ENCODE measurements at places on chromosomes 16 and 17.

DNA sequence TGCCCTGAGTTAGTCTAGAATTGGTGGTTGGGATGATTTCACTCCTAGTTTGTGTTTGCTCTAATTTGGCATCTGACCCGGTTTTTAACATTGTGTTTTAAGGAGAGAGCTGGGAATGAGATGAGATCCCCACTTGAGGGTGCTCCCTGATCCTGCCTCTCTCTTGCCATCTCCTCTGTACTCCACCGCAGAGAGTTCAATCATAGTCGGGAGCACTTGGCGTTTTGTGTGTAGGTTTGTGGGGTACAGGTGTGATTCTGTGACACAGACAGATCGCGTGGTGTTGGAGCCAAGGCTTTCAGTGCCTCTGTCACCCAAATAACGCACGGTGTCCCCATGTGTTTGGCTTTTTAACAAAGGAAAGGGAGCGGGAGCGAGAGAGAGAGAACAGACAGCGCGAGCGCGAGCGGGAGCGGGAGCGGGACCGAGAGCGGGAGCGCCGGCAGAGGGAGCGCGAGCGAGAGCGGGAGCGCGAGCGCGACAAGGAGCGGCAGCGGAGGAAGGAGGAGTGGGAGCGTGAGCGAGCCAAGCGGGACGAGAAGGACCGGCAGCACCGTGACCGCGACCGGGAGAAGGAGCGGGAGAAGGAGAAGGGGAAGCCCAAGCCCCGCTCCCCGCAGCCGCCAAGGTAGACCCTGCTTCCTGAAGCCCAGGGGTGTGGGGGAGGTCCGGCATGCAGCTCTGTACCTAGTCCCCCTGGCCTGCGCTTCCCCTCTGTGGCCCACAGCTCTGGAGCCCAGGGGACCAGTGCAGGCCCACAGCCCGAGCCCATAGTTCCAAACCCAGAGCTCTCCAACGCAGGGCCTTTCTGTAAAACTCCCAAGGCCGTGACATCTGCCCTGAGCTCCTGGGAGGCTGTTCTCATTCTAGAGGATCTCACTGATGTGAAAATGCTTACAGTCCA is 27.2 kb upstream of the IL17C start:
- no peak for DNase-seq

DNA sequence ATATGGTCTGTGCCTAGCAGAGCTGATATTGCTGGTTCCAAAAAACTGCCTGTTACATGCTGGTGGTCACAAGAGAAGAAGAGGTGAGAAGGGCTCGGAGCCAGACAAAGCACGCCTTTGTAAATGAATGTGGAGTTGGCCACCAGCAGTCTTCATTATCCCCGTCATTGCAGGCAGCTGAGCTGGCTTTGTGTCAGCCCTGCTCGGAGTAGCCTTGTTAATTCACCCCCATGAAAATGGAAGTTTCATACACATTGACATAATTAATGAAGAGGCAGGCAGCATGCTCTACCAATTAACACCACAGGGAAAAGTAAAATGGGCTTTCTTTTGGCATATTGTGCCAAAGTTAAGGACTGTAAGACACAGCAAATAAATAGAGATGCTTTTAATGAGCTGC is 113.7 kb upstream of the RBFOX1 start:
- DNase-seq, result no peak

DNA sequence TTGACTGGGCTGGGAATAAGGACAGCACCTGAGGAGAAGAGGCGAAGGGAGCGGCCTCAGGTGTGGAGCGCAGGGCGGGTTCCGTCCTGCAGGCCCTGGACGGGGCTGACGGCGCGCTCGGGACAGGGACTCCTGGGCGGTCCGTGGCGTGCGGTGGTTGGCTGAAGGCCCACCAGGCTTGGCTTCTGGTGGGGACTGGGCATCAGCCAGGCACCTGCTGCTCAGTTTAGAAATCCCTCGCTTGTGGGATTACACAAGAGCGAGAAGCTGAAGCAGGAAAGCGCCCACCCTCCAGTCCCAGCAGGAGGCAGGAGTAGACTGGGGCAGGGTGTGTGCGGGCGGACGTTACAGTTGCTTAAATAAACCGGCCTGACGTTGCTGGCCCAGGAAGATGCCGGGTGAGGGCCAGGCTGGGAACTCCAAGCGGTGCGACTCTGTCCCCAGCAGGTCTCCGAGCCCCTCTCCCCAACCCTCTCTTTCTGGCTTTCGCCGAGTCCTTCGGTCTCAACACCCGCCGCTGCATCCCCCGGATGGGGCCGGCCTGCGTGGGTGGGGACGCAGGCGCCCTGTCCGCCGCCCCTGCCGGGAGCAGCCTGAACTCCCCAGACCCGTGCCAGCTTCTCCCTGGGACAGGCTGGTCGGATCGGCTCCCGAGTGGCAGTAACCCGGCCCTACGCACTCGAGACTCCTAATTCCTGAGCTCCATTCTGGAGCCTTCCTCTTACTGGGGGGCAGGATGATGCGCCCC is 639 bp downstream of the MIF4GD start:
- peak; percentile 56 for DNase-seq

- DNase-seq, result no peak
These were observed 30.1 kb upstream of the HAPSTR1 start for GRCh38 chr16:9061358-9061813.

DNA sequence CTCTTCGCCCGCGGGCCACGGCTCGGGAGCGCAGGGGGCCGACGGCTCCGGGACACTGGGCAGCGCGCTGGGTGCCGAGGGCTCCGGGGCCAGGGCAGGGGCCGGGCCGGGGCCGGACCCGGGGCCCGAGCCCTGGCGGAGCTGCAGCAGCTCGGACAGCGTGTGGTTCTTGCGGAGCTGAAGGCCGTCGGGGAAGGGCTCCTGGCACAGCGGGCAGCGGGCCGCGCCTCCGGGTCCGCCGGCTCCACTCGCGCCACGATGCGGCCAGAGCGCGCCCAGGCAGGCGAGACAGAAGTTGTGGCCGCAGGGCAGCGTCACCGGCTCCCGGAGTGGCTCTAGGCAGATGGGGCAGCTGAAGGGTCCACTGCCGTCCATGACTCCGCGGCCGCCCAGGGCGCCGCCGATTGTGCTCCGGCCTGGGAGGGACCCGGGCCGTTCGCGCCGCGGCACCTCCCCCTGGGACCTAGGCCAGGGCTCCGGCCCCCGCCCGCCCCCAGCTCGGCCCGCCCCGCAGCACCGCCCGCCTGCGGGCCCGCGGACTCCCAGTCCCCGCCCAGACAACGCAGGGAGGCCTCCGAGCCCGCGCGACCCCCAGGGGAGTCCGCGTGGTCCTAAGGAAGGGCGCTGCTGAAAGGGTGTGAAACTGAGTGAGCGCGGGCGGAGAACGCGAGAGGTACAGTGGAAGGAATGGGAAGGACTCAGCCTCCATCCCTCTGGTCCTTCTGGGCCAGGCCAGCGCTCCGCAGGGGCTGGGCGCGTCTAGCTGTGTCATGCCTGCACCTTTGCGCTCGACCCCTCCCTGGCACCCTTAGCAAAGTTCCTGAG is at the start of gene TRIM47:
Gene TRIM47, minus strand, starts transcription at position 408 of the 825 bp plus-strand sequence. Its CDS starts 33 bp downstream, at position 375.
- DNase-seq, result peak; percentile 64

Measured in large intestine (tissue), 12 donors.